ENCODE measurements at places on chromosomes 7 and 10. TPM values are rescaled to one million over a fixed set of nuclear protein-coding genes. Genes with fewer than 3 reads are reported as not detected.

DNA sequence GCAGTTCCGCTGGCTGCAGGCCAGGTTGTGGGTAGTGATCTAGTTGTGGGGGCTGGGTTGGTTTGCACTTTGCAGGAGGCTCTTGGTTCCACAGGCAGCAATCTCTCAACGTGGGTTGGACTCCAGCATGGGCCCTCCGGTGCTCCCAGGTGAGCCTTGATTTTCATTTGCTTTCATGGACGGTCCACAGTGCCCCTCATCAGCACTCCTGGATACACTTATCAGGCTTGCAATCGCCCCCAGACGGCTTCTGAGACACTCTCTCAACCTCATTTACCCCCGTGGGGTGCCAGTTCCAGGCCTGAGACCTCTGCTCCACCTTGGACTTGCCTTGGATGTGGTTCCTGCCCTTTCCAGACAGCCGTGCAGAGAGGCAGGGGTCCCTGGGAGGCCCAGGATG lies 31.3 kb upstream of the ZNF273 start:
- DNase-seq, result no peak

- no peak for DNase-seq
Observed at GRCh38 chr7:90717296-90718060, 121.4 kb downstream of the CDK14 start.

DNA sequence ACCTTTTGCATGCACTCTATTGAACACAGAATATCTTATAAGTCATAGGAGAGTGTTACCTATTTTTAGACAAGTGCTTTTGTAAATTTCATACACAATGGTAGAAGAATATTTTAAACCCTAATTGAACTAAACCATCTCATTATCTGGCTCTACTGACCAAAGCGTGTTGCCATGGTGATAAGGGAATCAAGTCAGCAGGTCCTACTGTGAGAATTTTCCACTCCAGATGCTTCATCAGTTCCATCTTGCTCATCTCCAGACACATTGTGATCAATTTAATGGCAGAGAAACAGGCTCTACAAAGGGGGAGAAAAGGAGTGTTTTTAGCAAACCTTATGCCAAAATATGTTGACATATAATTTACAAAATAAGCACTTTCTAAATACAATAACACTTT lies 621.9 kb upstream of the GHITM start:
- DNase-seq, result no peak

GRCh38 chr10:36066102-36066501 lies 424.0 kb upstream of the FZD8 start:
- DNase-seq, result no peak

GRCh38 chr7:106737202-106737562 lies 76.2 kb upstream of the CCDC71L start:
- DNase-seq, result peak; percentile 17

DNA sequence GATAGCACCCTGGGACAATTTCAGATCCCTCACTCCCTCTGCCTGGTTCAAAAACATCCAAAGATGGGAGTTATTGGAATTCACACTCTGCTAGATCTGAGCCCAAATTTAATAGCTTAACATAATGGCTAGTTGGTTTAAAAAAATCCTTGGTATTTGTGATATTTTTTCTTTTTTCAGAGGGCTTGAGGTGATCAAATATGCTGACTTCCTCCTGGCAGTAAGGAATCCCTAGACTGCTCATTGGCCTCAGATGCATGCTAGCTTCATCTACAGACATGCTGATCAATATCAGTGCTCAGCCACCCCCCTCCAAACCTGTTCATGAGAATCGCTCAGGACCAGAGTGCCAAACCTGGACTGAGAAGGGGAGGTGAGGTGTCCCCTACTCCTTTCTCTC lies 74.7 kb upstream of the PLPP4 start:
- DNase-seq, result no peak

DNA sequence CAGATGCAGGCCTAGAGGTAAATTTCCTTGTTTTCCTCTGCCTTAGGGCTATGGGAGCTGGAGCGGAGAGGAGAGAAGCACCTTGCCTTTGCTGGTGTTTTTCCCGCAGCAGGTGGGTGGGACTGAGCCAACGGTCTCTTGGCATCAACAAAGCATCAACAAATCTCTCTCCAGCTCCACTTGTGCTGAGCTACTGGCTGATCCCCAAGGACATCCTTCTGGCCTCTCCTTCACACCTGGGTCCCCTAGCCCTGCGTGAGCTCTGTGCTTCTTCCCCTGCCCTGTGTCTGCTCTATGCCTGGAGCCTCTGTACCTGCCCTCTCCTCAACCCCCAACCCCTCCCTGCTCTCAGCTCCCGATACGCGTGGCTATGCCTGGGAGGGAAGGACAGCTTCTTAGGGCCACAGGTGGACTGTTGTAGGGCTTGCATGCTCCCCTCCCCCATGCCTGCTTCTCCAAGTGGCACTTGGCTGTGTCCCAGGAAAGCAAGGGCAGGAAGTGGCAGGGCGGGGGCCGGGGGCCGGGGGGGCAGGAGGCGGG lies 3.2 kb upstream of the CLDN4 start:
- no peak for DNase-seq

GRCh38 chr7:44460325-44460724 lies 30.1 kb downstream of the NUDCD3 start:
- peak; percentile 73 for DNase-seq

DNA sequence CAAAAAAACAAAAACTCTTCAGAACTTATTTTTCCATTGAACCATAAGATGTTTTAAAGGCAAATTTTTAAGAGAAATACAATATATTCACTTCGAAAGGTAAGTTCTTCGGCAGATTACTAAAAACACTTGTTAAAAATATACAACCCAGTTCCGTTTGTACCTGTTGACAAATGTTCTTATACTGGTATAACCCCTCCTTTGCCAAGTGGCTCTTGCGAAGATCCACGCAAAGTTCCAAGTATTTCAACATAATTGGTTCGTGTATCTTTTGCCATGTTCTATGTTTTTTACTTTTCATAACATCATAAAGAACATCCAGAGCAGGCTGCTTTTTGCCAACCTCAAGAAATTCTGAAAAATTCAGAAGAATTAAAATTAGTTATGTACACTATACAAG lies 7.0 kb downstream of the EIF3A start:
- no peak for DNase-seq

DNA sequence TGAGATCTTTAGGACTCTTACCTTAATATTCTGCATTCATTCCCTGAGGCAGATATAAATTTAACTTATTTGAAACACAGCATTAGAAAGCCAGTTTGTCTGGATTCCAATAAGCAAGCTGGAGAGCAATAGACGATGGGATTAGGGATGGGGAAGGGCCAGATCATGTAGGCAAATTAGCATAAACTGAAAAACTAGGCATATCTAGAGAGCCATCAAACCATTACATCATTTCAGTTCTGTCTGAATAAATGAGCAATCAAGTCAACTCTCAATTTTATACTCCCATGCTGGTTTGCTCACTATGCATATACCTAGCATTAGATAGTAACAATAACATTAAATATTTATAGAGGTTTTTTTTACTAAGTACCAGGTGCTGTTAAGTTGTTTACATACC lies 583.6 kb upstream of the LRRN3 start:
- DNase-seq, result no peak

DNA sequence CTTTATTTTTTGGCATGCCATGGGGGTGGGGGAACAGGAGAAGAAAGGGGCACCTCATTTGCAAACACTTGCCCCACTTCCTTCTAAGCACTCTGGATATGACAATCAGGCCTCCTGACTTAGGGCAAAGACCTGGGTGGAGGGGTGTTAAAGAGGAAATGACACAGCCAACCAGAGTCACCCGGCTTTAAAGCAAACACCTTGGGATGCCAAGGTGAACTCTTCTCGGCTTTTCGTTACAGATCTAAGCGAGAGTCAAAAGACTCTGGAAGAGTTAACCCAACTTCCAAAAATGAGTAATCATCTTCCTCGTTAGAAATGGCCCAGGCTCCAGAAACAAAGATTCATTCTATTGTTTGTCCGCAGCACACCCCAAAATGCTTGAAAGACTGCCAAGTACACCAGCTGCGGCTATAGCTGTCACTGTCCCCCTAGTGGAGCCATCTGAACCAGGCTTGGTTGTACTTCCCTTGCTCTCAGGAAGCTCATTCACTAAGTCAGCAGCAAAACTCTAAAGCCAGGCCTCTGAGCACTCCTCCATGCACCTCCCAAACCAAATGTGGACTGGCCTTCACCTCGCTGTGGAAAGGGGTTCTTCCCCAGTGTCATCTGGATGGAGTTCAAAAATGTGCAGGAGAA lies 24.8 kb downstream of the FAM53B start:
- DNase-seq, result peak; percentile 90

GRCh38 chr7:76383089-76383944 lies 24.5 kb upstream of the YWHAG start:
- DNase-seq, result no peak

- DNase-seq, result no peak
Observed at GRCh38 chr10:68172324-68172723, 59.6 kb downstream of the ATOH7 start.

GRCh38 chr7:66739477-66739876 lies 1.1 kb upstream of the RABGEF1 start:
- no peak for DNase-seq

Gene BAMBI
- 0.22 TPM for total RNA-seq

Gene INA
- total RNA-seq, result not detected

Gene GIMAP8
- total RNA-seq, result 0.47 TPM

Data from B cell (primary cell).